ENCODE measurements at places on chromosomes 12 and 14.

DNA sequence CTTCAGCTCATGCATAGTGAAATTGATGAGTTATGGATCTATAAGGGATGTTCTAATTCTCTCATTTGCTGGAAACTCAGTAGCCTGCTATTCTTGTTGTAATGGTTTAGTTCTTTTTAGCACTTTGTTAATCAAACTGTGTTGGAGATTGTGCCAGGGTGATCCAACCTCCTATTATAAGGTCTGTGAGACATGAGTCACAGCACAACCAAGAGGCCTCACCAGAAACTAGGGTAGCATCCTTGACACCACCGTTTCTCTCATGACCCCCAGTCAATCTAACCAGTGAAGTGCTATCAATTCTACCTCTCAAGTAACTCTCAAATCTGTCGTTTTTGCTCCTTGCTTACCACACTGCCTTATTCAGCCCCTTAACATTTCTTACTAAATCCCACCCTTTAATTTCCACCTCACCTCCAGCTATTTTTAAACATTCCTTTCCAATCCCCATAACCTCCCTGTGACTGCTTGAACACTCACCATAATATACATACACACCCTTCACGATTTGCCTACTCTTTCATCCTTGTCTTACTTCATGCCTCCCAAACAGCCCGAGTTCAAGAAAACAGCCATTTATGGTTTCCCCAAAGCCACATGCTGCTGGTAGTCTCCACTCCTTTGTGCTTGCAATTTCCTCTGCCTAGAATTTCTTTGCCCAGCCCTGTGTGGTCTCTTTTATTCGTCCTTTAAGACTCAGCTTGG lies 53.9 kb upstream of the NUDT4 start:
- no peak for DNase-seq

- DNase-seq = no peak
Measured at GRCh38 chr14:103619057-103619456, 10.0 kb upstream of the KLC1 start.

GRCh38 chr12:68140556-68140955 lies 19.0 kb downstream of the IFNG start:
- DNase-seq = no peak

DNA sequence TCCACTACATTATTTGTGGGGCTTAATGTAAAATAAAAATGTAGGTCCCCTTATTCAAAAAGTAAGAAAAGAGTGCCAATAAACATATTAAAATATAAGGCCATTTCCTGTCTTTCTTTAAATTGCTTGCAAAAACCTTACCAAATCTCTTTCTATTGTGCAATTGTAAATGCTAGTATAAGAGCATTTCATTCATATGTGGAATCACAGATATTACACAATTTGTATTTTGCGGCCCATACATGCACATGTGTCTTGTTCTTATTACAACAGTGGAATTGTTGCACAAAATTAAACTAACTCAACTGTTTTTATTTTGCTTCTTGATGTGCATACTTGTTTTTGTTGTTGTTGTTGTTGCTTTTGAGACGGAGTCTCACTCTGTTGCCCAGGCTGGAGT lies 20.1 kb upstream of the CRADD start:
- no peak for DNase-seq

DNA sequence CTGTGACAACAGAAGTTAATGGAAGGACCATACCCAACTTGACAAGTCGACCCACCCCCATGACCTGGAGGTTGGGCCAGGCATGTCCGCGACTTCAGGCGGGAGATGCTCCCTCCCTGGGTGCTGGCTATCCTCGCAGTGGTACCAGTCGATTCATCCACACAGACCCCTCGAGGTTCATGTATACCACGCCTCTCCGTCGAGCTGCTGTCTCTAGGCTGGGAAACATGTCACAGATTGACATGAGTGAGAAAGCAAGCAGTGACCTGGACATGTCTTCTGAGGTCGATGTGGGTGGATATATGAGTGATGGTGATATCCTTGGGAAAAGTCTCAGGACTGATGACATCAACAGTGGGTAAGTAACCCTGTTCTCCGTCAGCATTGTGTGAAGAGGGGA lies 220.1 kb downstream of the NAV3 start:
- DNase-seq = no peak

- no peak for DNase-seq
Measured at GRCh38 chr12:91009319-91009950, 4.7 kb upstream of the EPYC start.

DNA sequence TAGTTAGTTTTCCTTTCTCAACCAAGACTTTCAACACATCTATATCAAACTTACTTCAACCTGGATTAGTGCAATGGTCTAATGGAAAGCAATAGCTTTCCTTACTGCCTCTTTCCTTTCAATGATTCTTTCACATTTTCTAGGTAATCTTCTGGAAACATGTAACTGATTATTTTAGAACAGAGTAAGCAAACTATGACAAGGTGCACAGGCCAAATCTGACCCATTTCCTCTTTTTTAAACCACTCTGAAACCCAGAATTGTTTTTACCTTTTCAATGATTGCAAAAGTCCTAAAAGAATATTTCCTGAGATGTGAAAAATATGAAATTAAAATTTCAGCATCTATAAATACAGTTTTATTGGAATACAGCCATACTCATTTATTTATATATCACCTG lies 81.6 kb upstream of the TMTC2 start:
- no peak for DNase-seq

GRCh38 chr12:2679816-2680675 lies 114.7 kb upstream of the FKBP4 start:
- no peak for DNase-seq

GRCh38 chr12:3354586-3354985 lies 136.4 kb upstream of the PRMT8 start:
- DNase-seq = peak; percentile 48

DNA sequence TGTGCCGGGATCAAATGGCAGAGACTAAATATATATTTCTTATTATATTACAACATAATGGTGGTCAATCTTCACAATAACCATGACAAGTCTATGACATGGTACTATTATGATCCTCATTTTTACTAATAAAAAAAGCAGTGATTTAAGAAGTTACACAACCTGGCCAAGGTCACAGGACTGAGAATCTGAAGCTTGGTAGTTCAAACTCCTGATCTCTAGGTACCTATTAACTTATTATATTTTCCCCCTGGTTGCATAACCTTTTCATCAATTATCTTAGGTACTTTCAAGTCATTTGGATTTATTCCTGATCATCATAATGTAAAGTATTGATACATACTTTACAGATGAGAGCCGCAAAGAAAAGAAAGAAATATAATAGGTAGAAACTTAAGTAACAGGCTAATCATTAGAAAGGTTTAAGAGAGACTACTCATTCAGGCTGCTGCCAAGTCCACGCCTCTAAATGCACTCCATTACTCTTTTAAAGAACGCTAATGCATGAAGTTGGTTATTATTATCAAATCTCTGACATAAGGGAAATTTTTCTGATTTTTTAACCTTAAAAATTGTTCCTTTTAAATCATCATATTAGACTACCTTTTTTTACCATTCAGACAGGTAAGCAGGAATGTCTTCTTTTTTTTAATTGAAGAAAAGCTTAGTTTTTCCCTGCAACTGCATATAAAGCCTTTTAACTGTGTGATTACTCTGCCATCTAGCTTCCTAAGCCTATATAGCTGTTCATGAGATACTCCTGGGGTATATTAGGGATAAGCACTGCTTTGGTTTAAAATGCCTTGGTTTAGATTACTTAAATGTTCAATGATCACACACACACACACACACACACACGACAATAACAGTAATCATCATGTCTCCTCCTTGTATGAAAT lies 35.6 kb downstream of the RPS29 start:
- DNase-seq = no peak

DNA sequence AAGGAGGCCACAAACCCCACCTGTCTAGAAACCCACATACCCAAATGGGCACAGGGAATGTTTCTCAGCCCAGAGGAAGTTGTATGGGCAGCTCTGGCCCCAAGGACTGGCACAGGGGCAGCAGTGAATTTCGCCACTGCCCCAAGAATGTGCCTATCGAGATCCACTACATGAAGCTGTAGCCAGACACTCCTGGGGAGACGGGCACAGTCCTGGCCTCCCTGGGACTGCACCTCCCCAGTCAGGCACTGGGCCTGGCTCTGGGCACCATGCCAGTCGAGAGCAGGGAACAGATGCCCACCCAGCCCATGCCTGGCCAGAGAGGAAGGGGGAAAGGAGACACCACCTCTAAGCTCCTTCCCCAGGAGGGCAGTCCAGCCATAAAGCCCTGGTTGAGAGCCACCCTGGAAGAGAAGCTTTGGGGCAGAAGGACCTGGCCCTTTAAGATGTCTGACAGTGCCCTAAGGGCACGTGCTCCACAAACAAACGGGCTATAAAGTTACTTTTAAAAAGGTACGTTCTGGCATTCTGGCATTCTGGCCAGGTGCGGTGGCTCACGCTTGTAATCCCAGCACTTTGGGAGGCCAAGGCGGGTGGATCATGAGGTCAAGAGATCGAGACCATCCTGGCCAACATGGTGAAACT lies 8.4 kb downstream of the ADCY6 start:
- DNase-seq = no peak

- DNase-seq = no peak
Measured at GRCh38 chr14:95494456-95494855, 22.0 kb downstream of the SYNE3 start.

DNA sequence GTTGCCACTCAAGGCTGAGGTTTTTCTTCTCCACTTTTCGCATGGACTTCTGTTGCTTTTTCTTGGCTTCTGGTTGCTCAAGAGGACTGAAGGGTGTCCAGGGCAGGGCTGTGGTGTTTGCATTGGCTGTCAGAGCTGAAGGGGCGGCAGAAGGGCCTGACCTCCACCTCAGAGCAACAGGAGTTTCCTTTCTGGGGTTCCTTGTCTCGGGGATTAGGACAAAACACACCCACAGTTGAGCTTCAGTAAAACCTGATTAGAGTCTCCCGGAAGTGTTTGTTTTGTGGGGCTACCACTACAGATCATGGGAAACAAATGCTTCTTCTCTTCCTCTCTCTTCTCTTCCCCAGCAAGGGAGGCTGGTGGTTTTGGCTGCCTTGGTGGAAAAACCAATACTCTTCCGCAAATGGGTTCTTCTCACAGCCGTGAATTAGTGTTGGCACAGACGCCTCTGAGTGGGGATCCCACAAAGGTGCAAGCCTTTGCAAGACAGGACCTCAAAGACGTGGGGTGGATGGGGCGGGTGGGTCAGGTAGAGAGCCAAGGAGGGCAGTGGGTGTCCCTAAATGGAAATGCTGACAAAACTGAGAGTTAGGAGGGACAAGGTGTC lies 317.7 kb upstream of the TBX3 start:
- DNase-seq = no peak
